ENCODE measurements at places on chromosomes 3 and 15. TPM values are rescaled to one million over a fixed set of nuclear protein-coding genes. Genes with fewer than 3 reads are reported as not detected.

The SLC28A2 gene
- 0.13 TPM for polyA plus RNA-seq

The TNK2 gene
- polyA plus RNA-seq, result 139 TPM

The ADAMTSL3 gene
- 33.1 TPM for polyA plus RNA-seq

The IQCH gene
- 0.94 TPM for polyA plus RNA-seq

The CHRD gene
- polyA plus RNA-seq, result 19.2 TPM

DNA sequence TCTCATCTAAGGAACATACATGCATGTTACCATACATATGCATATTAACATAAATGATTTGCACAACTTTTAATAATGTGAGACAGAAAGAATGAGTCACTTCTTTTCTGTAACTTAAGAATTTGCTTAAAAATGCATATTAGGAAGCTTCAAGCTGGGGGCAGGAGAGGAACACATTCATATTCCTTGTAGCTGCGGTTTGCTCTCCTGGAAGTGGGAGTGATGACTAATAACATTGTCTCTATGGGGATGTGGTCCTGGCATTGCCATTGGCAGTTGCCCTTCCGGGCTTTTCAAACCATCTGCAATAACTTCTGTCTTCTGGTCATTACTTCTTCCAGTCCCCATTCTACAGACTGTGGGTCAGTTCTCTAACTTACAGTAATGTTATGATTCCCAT, 15.6 kb downstream of the CHST2 start:
- no peak for DNase-seq

- DNase-seq, result no peak
Observed at GRCh38 chr3:66423791-66424190, 77.0 kb downstream of the LRIG1 start.

- DNase-seq, result no peak
Observed at GRCh38 chr3:43792904-43793303, 102.2 kb downstream of the ABHD5 start.

- no peak for DNase-seq
Observed at GRCh38 chr3:31880020-31880419, 101.0 kb downstream of the OSBPL10 start.

DNA sequence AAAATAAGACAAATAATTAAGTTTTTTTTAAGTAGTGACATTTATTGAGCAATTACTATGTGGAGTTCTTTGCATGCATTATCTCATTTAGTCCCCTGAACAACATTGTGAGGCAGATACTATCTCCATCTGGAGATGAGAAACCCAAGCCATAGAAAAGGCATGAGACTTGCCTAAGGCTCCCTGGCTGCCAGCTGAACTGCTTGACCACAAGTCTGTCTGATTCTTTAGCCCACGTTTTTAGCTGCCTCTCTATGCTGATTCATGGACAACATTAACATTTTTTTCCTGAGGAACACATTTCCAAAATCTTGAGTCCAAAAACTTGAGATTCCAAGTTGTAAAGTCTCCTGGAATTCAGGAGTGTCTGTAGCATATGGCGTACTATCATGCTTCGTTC, 263.6 kb upstream of the GOLGA6L4 start:
- DNase-seq, result no peak

GRCh38 chr15:38545179-38545578, 19.4 kb downstream of the RASGRP1 start:
- DNase-seq, result no peak

GRCh38 chr15:70424937-70425411, 327.3 kb upstream of the TLE3 start:
- DNase-seq, result no peak

DNA sequence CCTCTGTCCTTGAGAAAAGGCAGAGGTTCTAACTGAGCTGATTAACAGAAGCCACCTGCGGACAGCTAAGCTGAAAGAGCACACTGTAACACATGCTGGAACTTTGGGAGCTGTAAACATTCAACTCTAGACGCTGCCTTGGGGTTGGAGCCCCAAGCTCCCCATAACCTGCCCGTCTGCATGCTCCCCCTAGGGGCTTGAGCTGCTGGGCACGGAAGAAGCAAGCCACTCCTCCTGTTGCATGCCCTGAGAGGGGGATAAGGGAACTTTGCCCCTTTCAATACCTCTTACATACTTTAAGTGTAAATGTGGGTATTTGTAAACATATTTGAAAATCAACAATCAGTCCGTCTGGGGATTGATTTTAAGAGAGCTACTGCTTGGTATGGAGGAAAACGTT, 188.4 kb downstream of the ADAMTSL3 start:
- DNase-seq, result no peak

- DNase-seq, result no peak
Observed at GRCh38 chr3:53970661-53971060, 79.0 kb upstream of the SELENOK start.

DNA sequence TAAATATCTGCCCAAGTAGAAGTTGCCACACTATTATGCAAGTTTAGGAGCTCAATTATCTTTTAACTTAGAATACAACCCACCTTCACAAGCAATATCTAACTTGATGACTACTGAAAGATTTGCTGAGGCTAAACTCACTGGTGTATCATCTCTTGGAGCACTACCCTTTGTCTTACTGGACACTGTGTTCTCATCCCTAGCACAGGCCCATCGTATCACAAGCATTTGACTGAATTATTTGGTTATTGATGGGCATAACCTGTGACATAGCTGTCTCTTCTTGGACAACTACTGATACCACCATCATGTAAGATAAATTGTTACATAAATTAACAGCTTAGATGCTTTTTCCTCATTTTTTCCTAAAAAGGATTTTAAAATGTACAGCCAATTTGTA, 216.2 kb upstream of the THBS1 start:
- DNase-seq, result no peak

DNA sequence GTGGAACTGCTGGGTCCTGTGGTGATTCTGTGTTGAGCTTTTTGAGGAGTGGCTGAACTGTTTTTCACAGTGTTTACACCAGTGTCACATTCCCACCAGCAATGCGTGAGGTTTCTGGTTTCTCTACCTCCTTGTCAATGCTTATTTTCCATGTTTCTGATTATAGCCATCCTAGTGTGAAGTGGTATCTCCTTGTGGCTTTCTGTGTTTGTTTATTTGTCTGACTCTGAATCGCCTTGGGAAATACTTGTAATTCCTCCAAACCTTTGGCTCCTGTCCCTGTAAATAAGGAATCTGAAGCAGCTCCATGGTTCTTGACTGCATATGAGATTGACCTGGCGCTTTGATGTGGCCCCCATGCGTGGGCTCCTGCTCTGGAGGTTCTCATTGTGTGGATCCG, 20.6 kb downstream of the FAN1 start:
- no peak for DNase-seq

DNA sequence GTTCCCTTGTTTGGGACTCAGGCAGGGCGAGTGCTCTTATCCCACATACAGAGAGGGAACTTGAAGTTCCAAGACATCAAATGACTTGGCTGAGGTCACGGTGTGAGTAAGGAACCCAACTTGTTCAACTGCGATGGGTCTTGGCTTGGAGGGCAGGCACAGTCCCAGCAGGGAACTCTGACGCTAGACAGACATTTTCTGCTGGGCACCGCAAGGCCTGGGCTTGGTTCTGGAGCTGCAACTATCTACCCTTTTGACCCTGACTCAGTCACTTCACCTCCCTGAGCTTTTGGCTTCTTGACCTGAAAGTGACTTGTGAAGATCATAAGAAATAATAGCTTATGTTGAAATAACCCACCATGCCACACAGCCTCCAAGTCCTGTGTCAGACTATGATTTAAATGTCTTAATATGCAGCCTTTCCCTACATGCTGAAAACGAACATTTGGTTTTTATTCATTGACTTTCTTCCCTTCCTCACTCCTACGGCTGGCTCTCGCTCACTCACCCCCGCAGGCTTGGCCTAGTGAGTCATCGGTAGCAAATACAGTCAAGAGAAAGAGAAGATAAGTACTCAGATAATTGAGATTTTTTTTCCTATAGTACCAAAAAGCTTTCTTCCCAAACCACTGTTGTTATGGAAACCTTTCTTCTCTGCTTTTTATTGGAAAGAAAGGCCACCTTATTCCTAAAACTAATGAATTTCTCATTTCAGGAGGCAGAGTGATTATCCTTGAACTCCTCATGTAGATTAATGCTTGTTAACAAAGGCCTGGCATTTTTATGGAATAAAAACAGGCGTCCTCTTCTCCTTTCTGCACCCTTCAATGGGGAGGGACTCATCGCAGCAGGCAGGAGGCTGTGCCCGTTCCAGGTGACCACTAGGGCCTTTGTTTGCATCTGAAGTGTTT, 178.4 kb downstream of the ATP10A start:
- no peak for DNase-seq

- no peak for DNase-seq
Observed at GRCh38 chr15:32877252-32878019, 159.6 kb downstream of the GREM1 start.

DNA sequence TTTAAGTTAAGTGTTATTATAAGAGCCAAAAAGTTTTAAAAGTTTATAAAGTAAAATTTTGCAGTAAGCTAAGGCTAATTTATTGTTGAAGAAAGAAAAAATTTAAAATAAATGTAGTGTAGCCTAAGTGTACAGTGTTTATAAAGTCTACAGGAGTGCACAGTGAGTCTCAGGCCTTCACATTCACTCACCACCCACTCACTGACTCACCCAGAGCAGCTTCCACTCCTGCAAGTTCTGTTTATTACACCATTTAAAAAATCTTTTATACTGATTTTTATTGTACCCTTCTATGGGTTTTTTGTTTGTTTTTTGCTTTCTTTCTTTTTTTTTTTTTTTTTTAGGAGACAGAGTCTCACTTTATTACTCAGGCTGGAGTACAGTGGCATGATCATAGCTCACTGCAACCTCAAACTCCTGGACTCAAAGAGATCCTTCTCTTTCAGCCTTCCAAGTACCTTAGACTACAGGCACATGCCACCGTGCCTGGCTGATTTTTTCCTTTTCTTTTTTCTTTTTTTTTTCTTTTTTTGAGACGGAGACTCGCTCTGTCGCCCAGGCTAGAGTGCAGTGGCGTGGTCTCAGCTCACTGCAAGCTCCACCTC, 25.9 kb downstream of the CSTA start:
- no peak for DNase-seq

GRCh38 chr3:134428401-134428800, 54.2 kb upstream of the AMOTL2 start:
- no peak for DNase-seq

DNA sequence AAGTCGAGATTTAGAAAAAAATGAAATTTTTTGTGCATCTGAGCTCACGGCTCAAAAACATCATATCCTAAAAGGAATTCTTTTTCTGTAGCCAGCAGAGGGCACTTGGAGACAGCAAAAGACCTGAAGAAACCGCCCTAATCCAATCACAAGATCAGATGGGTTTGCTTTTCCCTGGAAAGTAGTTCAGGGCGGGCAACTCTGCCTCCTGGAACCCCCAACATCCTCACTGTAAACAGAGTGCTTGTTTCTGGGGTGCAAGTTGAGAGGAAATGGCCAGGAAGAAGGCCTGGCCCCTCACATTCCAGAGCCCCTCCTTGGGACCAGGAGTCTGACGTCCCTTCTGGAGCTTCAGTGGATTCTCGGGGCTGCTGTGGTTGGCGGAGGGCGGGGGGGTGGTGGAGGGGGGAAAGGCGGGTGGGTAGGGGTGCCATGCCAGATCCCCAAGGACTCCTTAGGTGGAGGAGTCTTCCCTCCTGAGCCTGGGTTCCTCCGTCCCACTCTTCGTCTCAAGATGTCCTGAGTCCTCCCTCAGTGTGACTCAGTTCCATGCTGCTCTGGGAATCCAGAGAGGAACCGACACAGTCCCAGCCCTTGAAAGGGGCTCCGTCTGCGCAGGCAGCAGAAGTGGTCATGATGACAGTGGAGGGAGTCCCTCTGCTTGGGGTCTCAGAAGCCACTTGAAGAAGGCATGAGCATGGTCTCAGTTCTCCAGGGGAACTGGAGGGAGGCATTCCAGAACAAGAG, 35.9 kb downstream of the CCK start:
- DNase-seq, result peak; percentile 24

GRCh38 chr3:16906682-16907081, 21.9 kb downstream of the PLCL2 start:
- DNase-seq, result no peak

- no peak for DNase-seq
Observed at GRCh38 chr3:191314109-191314728, 15.0 kb upstream of the CCDC50 start.

- no peak for DNase-seq
Observed at GRCh38 chr3:121663171-121663847, 2.6 kb upstream of the HCLS1 start.

- DNase-seq, result no peak
Observed at GRCh38 chr3:100289339-100289738, 28.5 kb downstream of the TBC1D23 start.

- no peak for DNase-seq
Observed at GRCh38 chr3:32106929-32107362, 526 bp downstream of the GPD1L start.

- DNase-seq, result no peak
Observed at GRCh38 chr3:193693774-193694173, 100.8 kb downstream of the OPA1 start.

- no peak for DNase-seq
Observed at GRCh38 chr3:21043139-21043538, 707.9 kb downstream of the ZNF385D start.

DNA sequence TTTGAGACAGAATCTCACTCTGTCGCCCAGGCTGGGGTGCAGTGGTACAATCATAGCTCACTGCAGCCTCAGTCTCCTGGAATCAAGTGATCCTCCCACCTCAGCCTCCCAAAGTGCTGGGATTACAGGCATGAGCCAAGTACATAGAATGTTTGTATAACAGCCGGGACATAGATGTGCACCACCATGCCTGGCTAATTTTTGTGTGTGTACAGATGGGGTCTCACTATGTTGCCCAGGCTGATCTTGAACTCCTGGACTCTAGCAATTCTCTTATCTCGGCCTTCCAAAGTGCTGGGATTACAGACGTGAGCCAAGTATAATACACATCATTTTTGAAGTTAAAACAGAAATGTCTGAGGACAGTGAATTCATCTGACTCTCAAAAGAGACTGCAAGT, 93.5 kb downstream of the CORO2B start:
- no peak for DNase-seq

- DNase-seq, result no peak
Observed at GRCh38 chr3:184524981-184525336, 36.6 kb upstream of the EPHB3 start.

- no peak for DNase-seq
Observed at GRCh38 chr3:117842086-117842485, 1132.5 kb downstream of the TUSC7 start.

DNA sequence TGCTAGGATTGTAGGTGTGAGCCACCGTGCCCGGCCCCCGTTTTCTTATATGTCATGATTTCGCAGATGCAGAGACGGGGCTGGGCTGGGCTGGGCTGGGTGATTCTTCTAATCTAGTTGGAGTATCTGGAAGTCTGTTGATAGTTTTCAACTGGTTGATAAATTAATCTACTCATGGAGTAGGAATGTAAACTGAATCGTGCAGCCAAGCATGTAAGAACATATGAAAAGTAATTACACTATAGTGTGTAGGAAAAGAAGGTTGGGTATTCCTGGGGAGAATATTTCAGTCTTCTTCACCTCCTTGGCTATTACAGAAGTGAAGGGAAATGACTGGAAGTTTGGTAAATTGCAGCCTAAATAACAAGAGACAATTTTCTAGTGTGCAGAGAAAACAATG, 82.6 kb upstream of the MAGI1 start:
- DNase-seq, result no peak

DNA sequence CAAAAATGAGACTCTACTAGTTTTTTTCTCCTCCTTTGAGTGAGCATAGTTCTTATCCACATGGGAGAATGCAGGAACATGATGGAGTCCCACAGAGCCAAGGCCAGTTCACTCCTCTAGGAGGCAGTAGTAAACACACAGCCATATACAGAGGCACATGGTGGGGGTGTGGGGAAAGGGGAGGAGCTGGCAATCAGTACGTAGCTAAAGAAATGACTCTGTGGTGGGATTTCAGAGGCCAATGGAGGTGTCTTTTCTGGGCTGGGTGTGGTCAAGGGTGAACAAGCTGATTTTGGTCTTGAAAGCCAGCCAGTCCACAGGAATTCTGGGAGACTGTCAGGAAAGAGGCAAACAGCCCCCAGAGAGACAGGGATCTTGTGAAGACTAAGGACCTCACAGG, 6.6 kb upstream of the RAB11A start:
- DNase-seq, result no peak

Measured in forelimb muscle (tissue), 1 donor.